GDM1 (cell line): ENCODE measurements at places on chromosomes 11 and 22.

GRCh38 chr22:26450453-26451185 is 21.6 kb downstream of the ASPHD2 start:
- DNase-seq: no peak

DNA sequence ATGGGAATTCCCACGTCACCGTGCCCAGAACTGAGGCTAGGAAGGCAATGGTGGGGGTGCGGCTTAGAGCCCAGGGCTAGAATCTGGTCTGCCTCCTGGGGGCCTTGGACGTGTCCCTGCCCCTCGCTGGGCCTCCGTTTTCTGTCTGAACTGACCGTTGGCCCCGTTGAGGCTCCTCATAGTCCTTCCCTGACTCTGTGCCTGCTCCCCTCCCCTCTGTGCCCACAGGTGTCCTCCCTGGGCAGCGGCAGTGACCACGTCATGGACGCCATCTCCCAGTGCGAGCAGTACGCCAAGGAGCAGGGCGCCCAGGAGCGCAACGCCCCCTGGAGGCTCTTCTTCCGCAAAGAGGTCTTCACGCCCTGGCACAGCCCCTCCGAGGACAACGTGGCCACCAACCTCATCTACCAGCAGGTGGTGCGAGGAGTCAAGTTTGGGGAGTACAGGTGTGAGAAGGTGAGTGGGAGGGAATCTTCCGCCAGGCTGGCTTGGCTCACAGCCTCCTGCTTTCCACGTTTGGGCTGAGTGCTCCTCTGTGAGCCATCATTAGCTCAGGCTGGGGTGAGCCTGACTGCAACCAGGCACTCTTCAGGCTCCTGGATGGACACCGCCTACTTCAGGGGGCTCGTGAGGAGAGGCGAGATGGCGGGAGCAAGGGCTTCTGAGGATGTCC is 63.9 kb downstream of the MYO7A start:
- DNase-seq: no peak

DNA sequence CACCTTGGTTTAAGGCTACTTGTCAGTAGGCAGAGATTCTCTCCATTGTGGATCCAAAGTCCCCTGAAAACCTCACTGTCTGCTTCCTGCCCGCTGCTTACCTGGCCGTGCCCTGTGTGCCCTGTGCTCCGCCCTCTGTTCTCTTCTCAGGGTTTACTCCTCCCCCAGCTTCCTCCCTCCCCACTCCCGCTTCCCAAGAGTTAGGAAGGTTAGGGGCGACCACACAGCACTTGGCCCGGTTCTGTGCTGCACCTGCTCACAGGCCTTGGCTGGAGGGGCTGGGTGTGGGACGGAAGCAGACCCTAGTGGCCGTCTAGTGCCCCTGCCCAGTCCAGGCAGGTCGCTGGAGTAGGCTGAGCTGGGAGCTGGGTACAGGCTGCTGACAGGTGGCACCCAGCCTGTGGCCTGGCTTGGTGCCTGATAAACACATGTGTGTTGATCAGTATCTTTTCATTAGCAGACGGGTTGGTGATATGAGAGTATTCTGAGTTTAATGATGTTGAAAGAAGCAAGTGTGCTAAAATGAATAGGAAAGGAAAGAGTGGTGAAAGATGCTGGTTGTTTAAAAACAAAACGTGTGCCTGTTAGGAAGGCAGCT is 40.5 kb downstream of the GRAMD4 start:
- no peak for DNase-seq

- DNase-seq: no peak
Observed at GRCh38 chr11:103631841-103632240, 404.6 kb upstream of the DDI1 start.

DNA sequence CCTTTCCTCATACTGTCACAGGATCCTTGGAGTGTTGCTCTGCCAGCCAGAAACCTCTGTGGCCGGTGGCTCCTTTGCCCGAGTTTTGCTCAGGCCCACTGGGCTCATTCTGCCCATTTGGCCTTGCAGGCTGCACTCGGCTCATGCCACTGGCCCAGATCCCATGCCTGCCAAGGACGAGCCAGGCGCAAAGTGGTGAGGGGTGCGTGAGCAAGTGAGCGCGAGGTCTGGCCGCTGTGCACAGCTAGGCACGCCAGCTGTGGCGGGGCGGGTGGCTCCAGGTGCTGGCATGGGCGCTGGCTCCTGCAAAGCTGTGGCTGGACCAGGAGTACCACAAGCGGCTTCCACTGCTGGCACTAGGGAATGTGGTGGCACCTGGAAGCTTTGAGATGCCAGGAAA is 2.8 kb upstream of the RNF141 start:
- DNase-seq: no peak

DNA sequence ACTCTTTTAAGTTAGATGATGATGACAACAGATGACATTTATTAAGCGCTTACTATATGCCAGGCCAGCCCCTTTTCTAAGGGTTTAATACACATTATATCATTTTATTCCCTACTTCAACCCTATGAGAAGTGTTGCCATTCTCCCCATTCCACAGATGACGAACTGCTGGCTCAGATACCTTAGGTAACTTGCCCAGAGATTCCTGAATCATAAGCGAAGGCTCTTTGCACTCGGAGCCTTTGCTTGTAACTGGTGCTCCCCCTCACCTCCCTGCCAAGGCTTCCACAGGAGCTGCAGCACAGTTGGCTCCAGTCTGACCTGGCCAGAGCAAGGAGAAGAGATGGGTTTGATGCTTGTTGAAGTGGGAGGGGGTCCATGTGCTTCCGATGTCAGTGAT is 43.0 kb downstream of the DBX1 start:
- no peak for DNase-seq

DNA sequence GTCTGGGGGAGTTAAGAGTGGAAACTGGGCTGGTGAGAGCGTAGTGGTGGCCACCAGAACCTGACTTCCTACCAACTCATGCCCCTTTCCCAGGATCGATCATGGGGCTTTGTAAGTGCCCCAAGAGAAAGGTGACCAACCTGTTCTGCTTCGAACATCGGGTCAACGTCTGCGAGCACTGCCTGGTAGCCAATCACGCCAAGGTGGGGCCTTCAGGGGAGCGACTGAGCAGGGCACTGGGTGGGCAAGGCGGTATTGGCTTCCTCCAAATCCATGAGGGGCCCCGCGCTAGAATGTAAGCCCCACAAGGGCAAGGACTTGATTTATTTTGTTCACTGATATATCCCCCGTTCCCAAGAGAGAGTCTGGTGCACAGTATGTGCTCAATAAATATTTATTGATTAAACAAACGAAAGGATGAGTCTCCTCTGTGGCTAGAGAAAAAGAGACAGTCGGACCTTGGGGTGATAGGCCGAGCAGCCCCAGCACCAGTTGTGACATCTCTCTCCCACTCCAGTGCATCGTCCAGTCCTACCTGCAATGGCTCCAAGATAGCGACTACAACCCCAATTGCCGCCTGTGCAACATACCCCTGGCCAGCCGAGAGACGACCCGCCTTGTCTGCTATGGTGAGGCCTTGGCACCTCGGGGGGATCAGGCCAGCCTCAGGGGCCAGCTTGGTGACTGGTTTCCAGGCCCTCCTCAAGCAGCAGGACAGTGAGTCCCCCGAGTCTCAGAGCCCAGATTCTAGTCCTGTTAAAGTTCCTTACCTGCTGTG is 765 bp downstream of the ZFPL1 start:
- DNase-seq: no peak

GRCh38 chr11:69914286-69915150 is 95.3 kb upstream of the FGF3 start:
- no peak for DNase-seq

DNA sequence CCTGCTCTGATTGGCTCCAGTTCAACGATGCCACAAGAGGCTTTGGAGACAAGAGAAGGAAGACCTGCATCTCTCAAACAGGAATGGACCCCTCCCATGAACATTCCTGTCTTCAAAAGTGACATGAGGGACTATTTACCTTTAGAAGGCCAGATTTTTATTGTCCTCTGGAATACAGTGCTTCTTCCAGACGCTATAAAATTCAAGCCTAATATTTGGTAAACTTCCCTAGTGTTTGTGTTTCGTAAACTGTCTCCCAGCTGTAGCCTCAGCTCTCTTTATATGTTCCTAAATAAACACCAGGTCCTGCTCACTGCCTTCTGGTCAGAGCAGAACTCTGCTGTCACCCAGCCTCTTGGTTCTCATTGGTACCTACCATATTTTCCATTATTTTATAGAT is 157.8 kb downstream of the CCDC34 start:
- DNase-seq: no peak

- no peak for DNase-seq
Observed at GRCh38 chr11:48087974-48088681, 107.8 kb downstream of the PTPRJ start.
